ENCODE measurements at places on chromosomes 4 and X.

DNA sequence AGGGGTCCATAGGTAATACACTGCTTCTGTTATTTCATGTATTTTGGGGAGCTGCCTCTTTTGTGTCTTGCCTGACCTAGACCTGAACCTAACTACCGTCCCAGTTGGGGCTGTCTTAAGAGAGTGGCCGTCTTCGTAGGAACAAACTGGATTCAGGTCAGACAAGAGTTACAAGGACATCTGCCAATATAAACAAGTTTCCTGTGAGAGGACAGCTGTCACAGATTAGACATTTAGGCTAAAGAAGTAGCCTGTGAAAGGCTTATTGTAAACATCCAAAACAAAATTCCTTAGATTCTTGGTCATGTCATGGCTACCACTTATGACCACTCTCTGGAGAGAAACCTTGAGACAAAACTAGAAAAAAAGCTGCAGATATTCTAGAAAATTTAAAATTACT, 797.6 kb upstream of the AADAT start:
- DNase-seq: no peak

DNA sequence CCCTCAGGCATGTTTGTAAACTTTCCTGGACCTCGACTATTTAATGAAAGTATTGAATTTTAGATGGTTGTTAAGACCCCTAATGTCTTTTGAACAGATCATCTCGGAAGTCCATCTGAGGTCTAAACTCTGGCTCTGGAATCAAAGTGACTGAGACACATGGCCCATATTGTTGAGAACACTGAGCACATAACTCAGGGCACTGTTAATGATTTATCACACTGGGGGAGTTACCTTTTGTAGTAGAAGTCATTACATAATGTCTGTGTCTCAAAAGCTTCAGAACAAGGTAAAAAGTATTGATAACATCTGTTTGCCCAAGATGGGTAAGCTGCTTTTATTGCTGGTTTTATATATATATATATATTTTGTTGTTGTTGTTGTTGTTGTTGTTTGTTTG, 103.4 kb upstream of the HS3ST1 start:
- DNase-seq: no peak

- no peak for DNase-seq
Observed at GRCh38 chr4:5828005-5828391, 64.9 kb downstream of the CRMP1 start.

GRCh38 chrX:136542281-136542680, 10.3 kb downstream of the VGLL1 start:
- no peak for DNase-seq

DNA sequence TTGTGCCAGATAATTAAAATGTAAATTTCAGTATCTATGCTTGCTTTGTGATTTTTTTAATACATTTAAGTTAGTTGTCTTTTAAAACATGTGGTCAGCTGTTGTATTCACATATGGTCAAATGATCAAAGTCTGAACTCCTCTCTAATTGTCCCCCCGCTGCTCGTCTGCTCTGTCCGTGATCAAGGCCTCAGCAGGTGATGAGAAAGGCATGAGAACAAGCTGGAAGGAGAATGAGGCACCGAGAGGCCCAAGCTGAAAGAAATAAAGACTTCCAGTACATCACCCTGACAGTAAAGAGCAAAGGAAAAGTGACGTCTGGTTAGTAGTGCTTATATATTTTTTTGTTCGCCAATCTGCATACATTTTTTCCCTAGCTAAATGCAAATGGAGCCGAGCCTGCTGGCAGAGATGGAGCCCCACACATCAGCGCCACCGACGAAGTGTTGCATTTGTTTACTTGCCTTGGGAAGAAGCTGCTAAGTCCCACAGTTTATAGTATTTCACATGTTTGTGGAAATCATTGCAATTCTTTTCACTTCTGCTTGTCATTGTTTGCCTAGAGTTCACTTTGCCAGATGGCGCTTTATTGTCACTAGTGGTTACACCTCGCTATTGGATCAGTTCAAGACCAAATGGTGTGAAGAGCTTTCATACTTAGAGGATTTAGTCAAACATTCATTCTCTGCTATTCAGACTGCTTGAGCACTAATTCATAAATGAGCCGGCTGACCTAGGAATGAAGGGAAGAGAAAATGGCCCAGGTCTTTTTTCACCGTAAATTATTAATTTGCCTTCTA, 181.5 kb downstream of the ZIC3 start:
- no peak for DNase-seq

- DNase-seq: no peak
Observed at GRCh38 chr4:41414412-41414779, 123.6 kb upstream of the LIMCH1 start.

GRCh38 chr4:38730830-38731646, 51.8 kb downstream of the TLR10 start:
- peak; percentile 47 for DNase-seq

- DNase-seq: no peak
Observed at GRCh38 chrX:46722742-46723568, 36.0 kb downstream of the SLC9A7 start.

- no peak for DNase-seq
Observed at GRCh38 chr4:114272226-114272625, 292.8 kb upstream of the ARSJ start.

DNA sequence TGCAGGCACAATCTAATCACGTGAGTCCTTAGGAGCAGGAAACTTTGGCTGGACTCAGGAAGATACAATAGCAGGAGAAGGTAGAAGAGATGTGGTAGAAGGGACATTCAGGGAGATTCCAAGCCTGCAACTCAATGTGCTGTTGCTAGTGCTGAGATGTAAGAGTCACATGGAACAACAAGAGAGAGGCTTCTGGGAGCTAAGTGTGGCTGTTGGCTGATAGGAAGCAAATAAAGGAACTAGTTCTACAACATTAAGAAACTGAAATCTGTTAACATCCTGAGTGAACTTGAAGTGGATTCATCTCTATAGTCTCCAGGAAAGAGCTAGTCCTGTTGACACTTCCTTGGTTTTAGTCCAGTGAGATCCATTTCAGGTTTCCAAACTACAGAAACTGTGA, 1207.4 kb downstream of the ADGRL3 start:
- DNase-seq: no peak

DNA sequence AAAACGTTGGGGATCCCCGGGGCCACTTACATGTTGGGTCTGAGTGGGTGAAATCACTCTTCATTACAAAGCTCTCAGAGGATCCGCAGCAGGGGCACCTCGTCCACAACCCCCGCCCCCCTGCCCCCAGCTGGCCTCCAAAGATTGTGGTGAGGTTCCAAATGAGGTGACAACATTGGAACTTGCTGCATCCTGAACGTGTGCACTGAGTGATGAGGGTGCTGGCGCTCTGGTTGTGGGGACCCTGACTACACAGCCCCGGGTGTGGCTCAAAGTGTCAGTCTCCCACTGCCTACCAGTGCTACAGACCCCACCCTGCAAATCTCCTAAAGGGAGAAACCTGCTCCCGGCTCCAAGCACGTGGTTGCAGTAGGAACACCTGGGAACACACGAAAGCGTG, 111.9 kb downstream of the PHKA2 start:
- no peak for DNase-seq

Measured in NCI-H1694 (cell line).